ENCODE measurements at places on chromosomes 1 and 21.

GRCh38 chr1:44684525-44684924 lies 10.0 kb downstream of the ARMH1 start:
- DNase-seq: no peak

DNA sequence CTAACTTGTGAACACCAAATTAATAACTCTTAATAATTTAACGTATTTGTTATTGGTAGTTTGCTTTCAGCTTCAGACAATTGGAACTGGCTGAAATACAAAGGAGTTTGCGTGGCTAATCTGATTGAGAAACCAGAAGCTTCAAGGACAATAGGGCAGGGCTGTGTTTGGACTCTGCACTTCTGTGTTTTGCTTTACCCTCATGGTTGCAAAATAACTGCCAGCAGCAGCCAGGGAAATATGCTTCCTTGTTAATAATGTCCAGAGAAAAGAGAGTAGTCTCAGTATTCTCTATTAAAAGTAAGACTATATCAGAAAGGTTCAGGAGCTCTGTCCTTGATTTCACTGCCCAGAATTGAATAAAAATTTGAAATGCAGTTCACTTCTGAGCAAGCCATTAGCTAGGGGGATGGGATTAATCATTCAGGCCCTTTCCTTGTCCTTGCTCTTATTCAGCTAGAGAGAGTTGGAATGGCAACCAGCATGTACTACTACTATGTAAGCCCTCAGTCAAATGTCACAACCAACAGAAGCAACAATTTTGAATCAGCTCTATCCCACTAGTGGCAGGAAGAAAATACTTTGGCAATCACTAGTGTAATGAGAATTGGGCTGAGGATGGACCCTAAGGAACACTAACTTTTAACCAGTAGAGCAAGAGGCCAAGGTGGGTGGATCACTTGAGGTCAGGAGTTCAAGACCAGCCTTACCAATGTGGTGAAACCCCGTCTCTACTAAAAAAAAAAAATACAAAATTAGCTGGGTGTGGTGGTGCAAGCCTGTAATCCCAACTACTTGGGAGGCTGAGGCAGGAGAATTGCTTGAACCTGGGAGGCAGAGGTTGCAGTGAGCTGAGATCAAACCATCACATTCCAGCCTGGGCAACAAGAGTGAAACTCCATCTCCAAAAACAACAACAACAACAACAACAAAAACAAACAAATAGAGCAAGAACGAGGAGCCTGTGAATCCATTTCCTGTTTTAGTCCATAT lies 76.8 kb downstream of the POU2F1 start:
- DNase-seq: no peak

DNA sequence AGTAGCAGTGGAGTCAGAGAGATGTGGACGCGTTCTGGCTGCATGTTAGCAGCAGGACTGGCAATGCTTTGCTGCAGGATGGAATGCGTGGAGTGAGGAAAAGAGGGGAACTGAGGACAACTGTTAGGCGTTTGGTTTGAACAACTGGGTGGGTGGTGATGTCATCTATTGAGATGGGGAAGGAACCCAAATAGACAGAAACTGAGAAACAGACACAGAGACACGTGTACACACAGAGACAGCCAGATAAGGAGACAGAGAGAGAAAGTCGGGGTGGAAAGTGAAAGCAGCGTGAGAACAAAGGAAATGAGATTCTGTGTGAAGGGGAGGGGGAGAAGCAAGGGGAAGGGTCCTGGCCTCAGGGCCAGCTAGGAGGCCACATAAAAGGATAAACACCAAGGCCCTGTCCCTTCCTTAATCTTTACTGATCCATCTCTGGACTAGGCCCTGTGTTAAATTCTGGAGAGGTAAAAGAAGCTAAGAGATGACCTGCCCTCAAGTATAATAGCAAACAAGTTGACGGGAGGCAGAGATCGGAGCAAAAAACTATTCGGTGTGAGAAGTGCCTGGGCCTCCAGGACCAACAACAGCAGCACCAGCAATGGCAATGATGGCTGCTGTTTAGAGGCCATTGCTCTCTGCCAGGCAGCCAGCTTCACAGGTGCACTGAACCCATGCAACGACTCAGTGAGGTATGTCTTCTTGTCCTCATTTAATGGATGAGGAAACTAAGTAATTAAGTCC lies 31.6 kb downstream of the VWA5B1 start:
- peak; percentile 27 for DNase-seq

DNA sequence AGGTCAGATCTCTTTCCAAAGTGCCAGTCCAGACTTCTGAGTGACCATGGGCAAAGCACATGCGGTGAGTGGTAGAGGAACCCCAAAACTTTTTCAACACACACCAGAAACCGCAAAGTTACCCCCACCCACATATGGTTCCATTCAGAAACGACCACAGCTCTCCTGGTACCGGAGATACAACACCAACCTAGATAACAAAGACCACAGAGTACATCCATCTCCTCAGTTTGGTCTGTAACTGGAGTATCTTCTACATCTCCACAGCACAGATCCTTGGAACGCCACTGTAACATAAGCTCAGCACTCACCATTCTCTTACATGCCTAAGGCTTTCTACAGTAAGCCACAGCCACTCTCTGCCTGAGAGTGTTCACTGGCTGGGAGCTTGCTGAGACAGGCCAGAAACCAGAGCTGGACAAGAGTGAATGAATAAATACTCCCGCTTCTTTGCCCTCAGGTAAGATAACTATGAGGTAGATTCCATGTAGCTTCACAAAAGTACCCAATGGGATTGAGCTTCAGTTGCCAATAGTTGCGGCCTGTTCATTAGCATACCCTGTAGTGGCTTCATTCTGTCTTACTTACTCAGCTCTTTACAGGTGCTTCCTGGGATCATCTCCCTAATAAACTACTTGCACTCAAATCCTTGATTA lies 81.8 kb downstream of the SMYD3 start:
- no peak for DNase-seq

- DNase-seq: no peak
Measured at GRCh38 chr1:201692555-201693394, 136.2 kb upstream of the IPO9 start.

GRCh38 chr1:44842862-44843655 lies at the start of gene PTCH2:
TSS of gene PTCH2 (minus strand) at chr1:44843253. CDS start at chr1:44842932, 321 bp downstream.
- DNase-seq: peak; percentile 19

DNA sequence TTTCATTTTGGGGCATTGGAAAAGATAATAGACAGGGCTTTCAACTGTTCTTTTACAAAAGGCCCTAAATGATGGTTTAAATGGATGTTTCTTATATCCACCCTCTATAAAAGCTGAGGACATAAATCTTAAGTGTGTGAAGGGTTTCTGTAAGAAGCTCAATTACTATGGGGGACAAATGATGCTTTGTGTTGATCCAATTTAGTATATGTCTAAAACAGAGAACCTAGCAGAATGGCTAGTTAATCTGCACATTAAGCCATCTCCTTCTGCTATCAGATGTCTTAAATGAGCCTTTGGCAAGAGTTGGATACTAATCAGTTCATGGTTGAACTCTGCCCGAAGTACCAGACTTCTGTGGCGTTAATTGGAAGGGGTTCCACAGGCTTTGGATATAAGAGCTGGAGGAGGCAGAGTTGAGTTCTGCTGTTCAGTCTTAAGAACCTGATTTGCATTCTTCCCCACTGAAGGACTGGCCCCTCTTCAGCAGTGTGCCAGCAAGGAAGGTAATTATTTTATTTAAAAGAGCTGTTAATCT lies 43.1 kb downstream of the PTGFRN start:
- no peak for DNase-seq

DNA sequence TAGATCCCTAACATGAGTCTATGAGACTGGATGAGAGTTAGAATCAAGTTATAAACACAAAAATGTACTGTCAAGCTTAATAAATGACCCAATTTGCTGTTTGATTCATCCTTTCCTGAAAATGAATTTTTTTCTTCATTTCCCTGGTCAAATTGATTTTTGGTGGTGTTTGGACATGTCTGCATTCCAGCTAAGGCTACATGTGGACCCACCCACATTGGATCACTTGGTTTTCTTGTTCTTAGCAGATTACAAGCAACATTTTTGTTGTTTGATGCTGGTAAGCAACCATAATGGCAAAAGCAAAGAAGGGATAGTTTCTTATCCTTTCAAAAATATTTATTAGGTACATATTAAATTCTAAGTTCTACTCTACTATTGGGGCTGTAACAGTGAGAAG lies 181.1 kb downstream of the NEK7 start:
- DNase-seq: no peak

DNA sequence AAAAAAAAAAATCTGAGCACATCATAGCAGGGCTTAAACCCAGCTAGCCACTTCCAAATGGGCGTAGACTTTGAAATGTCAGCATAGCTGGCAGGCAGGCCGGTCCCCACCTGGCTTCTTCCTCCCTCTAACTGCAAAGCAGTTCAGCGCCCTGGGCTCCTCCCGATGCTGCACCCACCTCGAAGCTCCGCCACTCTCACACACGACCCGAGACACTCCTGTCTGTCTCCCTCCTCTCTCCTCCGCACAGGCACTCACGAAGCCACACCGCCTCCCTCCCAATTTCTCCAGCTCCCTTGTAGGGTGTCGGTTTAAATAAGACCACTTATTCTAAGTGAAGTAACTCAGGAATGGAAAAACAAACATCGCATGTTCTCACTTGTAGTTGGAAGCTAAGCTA lies 301.3 kb downstream of the NPHP4 start:
- no peak for DNase-seq
